Activated CD4-positive, alpha-beta T cell treated with anti-CD3 and anti-CD28 coated beads for 36 hours (primary cell): ENCODE measurements at places on chromosomes 5 and 9. TPM values are rescaled to one million over a fixed set of nuclear protein-coding genes. Genes with fewer than 3 reads are reported as not detected.

Gene SPRY4
- total RNA-seq = 0.98 TPM

GRCh38 chr9:136246849-136247550 lies 1.4 kb upstream of the QSOX2 start:
- H3K36me3 ChIP-seq = peaks cover 5% of the 10 kb centered on the region
- peaks cover 28% of the 10 kb centered on the region for H3K4me1 ChIP-seq
- H3K27ac ChIP-seq = no peak overlapping the region
- H3K4me3 ChIP-seq = no peak overlapping the region
- no peak for DNase-seq
- H3K27me3 ChIP-seq = no peaks in the 10 kb centered on the region

DNA sequence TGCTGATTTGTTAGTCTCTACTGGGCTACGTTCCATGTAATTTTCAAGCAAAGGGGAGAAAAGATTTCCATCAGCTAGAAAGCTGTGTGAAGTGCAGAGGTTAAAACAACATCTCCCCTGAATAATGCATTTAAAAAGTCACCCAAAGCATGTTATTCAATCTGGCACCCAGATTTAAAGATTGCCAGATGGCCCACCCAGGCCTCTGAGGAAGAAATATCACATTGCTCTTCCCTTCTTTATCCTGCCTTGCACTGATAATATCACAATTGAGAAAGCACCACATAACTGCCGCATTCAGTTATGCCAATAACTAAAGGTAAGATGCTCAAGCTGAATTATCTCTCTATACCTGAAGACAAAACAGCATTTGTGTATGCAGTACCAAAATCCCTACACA lies 119.4 kb upstream of the PUM3 start:
- no peaks in the 10 kb centered on the region for H3K4me1 ChIP-seq
- H3K4me3 ChIP-seq = no peak overlapping the region
- no peak for DNase-seq

DNA sequence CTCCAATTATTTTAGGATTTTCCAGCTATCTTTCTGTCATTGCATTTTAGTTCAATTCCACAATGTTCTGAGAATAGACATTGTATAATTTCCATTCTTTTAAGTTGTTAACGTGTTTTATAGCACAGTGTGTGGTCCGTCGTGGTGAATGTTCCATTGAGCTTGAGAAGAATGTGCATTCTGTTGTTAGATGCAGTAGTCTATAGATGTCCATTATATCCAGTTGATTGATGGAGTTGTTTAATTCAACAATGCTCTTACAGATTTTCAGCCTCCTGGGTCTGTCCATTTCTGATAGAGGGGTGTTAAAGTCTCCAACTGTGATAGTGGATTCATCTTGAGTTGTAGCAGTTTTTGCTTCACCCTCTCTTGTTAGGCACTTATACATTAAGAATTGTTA lies 1587.7 kb upstream of the NUDT12 start:
- no peak overlapping the region for H3K27ac ChIP-seq
- DNase-seq = no peak
- H3K4me3 ChIP-seq = no peak overlapping the region
- no peaks in the 10 kb centered on the region for H3K4me1 ChIP-seq
